ENCODE measurements at places on chromosomes 6 and 20. TPM values are rescaled to one million over a fixed set of nuclear protein-coding genes. Genes with fewer than 3 reads are reported as not detected.
A peak's percentile ranks its signal among the peaks of the same experiment; 100 is the strongest.

DNA sequence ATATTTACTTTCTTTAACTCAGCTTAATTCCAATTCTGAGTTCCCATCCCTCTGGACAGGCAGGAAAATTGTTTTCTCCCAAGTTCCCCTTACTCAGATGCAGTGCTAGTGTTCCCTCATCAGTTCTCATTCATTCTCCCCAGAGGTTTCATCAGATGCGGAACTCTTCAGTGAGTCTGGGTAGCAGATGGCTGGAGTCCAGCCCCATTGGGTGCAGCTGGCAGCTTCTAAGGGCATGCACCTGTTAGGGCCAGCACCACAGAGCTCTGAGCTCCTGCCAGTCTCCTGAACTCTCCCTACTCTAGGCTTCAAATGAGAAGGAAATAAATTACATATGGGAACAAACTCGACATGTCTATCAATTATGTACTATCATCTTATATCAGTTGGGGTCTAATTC lies 76.6 kb downstream of the SOD2 start:
- no peak for DNase-seq

DNA sequence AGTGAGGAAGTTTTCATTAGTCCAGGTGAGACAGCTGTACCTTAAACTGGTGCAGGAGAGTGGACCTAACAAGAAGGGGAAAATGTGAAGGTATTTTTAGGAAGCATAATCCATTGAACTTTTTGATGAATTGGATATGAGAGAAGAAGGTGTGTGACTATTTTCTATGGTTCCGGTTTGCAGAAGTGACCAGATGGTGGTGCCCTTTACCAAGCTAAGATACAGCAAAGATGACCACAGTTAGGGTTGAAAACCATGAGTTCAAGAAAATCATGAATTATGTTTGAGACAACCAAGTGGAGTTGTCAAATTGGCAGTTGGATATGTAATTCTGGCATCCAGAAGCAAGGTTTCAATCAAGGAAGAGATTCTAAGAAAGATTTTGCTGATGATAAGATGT lies 61.9 kb upstream of the NRSN1 start:
- DNase-seq = no peak

DNA sequence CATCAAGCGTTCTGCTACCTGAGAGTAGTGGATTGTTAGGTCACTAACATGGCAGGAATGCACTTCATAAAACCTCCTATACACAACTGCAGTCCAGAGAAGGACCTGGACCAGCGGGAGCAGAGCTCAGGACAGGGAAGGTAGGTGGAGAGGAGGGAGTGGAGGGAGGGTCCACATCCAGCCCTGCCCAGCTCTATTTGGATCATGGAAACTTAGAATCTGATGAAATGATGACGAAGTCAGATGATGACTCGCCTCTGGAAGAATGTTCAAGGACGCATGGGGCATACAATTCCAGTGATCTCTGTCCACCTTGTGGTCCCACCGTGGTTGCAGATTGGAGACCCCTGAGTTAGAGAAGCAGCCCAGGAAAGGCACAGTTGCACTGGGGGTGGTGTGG lies 68.8 kb downstream of the CLIC5 start:
- DNase-seq = no peak

DNA sequence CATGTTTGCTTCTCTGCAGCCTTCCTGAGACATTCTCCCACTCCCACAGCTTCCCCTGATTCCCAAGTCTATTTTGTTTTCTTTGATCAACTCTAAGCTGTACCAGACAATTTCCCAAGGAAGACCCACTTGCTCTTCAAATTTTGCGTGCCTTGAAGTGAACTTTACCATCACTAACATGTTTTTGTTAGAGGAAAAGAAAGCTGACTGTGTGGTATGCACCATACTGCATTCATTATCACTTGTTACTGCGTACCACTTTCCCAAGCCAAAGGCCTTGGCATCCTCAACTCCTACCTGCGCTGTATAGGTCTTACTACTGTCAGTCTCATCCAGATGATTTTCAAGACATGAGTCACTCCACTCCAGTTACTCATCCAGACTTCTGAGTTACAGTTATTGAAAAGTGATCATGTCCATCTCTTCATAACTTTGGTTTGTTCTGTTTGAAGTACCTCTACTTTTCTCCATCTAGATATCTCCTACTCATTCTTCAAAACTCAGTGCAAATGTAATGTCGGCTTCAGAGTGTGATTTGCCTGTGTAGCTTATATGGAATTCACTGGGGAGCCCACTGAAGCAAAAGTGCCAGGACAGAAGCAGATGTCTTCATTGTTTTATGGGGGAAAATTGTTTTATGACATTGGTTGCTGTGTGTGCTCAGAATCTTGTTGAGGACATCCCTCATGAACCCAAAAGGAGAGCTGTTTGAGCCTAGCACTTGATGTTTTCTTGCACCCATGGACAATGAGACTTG lies 5.2 kb downstream of the RPS12 start:
- DNase-seq = no peak

The HDDC2 gene
- 54.8 TPM for polyA plus RNA-seq

- DNase-seq = no peak
Observed at GRCh38 chr6:155223646-155224451, 40.0 kb upstream of the CLDN20 start.

- no peak for DNase-seq
Observed at GRCh38 chr6:119201480-119201879, 123.0 kb upstream of the FAM184A start.

The LATS1 gene
- polyA plus RNA-seq = 21.0 TPM

The DSTN gene
- polyA plus RNA-seq = 237 TPM

The OPRL1 gene
- polyA plus RNA-seq = 1.0 TPM

The PRND gene
- polyA plus RNA-seq = 54.2 TPM

DNA sequence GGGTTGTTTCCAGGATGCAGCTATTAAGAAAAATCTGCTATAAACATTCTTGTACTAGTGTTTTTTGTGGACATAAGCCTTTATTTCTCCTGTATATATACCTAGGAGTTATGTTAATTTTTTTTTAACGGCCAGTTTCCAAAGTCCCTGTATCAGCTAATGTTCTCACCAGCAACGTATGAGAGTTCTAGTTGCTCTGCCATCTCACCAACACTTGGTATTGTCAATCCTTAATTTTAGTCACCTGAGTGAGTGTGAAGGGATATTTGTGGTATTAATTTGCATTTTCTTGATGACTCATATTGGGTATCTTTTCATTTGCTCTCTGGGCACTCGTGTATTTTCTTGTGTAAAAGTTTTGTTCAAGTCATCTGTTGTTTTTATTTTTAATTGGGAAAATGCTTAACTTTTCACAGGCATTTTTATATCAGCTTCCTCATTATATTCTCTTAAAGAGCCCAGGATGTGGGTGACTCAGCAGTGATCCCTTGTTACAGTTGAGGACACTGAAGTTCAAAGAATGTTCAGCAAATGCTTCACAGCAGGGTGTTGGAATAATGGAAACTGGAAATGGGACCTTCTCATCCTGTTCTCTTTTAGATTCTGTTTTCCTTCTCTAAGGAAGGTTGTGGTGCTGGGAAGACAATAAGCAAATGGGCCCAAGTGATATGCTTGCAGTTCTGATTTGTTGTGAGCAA lies 211.7 kb upstream of the PRND start:
- no peak for DNase-seq

- no peak for DNase-seq
Observed at GRCh38 chr20:32204205-32205109, 3.1 kb downstream of the PLAGL2 start.

GRCh38 chr20:13865791-13866351 lies 81.0 kb downstream of the NDUFAF5 start:
- peak; percentile 80 for DNase-seq

DNA sequence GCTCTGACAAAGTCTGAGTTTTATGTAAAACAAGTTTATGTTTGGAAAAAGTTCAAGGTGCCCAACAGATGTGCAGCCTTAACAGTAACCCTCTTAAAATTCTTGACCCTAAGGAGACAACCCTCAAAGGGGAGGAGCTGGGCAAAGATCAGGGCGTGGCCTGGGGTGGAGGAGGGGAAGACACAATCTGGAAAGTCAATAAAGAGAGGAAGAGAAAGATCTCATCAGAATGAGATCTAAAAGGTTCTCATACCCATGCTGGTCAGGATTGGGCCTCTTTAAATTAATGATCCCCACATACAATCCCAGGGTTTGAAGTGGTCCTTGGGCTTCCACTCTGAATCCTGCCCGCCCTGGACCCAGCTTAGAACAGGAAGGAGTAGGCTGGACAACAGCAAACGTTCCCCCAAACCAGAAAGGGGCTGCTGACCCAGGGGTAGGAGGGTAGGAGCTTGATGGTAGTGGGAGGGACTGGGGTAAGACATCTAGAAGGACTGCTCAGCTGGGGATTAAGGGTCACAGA lies 33.0 kb downstream of the FOXP4 start:
- DNase-seq = no peak

- no peak for DNase-seq
Observed at GRCh38 chr20:7147220-7147601, 379.7 kb downstream of the BMP2 start.

The LSM2 gene
- 59.7 TPM for polyA plus RNA-seq

DNA sequence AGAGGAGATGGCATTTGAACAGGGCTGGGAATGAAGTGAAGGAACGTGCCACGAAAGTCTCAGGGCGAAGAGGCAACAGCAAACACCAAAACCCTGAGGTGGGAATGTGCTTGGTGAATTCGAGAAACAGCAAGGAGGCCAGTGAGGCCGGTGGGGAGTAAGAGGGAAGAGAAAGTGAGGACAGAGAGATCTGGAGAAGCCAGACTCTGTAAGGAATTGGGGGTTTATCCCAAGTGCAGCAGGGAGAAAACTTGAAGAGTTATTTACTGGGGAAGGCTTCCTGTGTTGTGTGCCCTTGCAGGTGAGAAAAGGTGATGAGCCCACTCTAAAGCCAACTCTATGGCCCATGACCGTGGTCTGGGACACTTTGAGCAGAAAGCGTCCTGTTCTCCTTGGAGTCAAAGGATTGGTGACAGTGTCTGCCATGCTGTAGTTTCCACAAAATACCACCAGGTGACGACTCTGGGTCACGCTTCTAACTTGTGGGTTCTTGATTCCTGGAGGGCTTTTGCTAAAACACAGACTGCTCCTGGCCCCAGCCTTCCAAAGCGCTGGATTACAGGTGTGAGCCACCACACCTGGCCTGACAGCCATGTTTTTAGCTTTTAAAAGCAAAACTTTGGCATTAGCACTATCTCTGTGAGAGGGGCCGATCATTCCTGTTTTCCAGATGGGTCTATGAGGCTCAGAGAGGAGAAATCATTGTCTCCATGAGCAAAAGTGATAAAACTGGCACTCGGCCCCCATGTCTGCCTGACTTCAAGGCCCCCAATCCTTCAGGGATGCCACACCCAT lies 18.0 kb upstream of the CSNK2A1 start:
- DNase-seq = peak; percentile 87

The CALHM5 gene
- 3.7 TPM for polyA plus RNA-seq

The CDH26 gene
- polyA plus RNA-seq = 0.20 TPM

All from muscle of back (tissue), 13 donors.